ENCODE measurements at places on chromosomes 2 and 18.

DNA sequence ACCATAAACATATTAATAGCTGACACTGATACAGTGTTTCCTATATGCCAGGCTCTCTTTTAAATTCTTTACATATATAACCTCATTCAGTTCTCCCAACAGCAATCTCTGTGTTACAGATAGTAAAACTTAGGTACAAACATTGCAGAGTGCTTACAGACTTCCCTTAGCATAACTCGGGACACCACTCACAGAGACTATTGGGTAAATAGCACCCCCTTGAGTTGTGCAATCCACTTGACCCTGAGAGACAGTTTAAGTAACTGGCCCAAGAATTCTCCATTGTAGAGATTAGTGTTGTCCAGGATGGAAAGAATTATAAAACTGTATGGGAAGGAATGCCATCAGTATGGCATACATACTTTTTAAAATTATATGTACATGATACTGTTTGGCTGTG lies 110.1 kb downstream of the POLE4 start:
- no peak for DNase-seq

GRCh38 chr18:28412521-28412920 lies 235.6 kb upstream of the CDH2 start:
- no peak for DNase-seq

DNA sequence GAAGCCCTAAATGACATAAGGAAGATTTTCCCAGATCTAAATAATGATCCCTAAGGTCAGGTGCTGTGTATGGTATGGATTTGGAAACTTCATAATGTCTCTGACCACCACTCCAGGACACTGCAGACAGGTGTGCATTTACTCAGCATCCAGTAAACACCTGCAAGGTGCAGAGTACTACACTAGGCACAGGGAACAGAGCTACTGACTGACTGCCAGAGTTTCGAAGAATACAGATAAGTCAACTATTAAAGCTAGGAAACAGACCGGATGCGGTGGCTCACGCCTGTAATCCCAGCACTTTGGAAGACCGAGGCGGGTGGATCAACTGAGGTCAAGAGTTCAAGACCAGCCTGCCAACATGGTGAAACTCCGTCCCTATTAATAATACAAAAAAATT lies 65.0 kb downstream of the ATP8B1 start:
- DNase-seq = no peak

DNA sequence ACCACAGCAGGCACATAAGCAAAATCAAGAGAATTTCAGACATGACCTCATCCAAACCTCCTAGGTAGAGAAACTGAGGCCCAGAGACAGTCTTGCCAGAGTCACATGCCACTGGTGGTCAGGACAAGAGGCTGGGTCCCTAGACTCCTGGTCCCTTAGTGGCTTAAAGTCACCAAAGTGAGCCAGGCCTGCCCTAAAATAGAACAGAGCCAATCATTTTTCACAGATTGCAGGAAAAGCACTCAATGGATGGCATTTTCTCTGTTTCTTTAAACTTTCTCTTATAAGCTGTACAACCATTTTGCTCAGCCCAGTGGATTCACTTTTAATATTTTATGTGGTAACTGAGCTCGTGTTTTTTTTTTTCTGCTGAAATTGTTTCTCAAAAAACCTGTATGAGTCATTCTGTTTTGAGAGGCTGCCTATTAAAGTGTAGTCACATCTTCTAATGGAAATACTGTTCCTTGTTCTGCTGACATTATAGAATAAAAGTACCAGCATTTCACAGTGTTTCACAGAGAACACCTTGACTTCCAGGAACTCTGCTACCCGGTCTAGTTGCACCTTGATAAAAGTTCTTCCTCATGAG lies 29.6 kb downstream of the STEAP3 start:
- DNase-seq = no peak

- no peak for DNase-seq
Observed at GRCh38 chr18:78875016-78875777, 104.4 kb upstream of the SALL3 start.

DNA sequence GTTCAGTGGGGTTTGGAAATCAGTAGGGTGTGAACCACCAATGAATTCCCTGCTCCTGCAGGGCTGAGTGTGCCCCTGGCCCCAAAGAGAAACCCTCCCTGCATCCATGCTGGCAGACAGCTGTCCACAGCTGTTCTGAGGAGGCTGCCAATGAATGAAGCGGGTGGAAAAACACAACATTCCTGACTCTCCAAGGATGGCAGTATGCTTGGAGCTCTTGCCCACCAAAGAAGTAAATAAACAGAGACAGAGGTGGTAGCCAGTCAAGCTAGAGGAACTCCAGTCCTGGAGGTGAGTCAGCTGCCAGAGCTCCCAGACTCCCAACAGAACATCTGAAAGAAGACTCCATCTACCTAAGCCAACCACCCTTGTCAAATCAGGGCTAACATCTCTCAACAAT lies 6.2 kb downstream of the ZBTB7C start:
- no peak for DNase-seq

DNA sequence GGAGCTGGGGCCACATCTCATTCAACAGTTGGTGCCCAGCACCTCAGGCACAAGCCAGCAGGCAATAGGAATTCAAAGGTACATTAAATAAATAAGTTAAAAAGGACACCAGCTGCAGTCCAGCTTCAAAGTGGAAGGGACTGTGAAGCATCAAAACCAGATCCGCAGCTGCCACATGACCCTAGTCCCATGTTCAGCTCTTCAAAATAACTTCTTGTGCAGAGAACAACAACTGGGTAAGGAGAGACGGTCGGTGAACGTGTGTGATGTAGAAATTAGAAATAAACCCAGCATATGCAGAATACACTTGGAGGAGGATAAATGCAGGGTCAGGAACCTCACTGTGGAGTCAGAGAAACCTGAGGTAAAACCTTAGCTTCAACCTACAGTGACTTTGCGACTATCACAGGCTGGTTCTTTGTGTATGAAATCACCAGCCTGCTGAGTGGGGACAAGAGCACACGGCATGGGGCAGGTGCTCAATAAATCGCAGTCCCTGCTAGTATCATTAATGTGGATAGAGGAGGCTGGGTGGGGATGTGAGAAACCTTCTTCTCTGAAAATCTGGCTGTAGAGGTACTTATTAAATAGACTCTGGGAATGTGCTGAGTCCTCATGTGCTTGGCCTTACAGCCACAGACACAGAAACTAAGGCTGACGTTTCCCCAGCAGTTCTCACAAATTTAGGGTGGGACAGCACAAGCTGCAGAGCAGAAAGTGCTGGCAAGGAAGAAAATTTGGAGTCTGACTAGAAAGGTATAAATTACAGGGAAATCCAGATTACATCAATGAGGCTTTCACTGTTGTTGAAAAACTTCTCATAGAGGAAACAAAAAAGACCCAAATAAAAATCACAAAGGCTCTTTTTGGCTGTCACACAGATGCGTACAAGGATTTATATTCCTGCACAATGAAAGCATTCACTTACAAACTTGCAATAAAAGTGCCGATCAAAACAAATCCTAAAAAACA lies 20.7 kb downstream of the FBXO15 start:
- no peak for DNase-seq

DNA sequence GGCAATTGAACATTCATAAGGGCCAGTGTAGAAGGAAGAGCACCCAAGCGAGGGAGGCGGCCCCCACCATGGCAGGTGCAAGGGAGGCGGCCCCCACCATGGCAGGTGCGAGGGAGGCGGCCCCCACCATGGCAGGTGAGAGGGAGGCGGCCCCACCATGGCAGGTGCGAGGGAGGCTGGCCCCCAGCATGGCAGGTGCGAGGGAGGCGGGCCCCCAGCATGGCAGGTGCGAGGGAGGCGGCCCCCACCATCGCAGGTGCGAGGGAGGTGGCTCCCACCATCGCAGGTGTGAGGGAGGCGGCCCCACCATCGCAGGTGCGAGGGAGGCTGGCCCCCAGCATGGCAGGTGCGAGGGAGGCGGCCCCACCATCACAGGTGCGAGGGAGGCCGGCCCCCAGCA lies 24.7 kb upstream of the GPC1 start:
- no peak for DNase-seq

- DNase-seq = no peak
Observed at GRCh38 chr2:43029186-43029585, 197.2 kb downstream of the ZFP36L2 start.

DNA sequence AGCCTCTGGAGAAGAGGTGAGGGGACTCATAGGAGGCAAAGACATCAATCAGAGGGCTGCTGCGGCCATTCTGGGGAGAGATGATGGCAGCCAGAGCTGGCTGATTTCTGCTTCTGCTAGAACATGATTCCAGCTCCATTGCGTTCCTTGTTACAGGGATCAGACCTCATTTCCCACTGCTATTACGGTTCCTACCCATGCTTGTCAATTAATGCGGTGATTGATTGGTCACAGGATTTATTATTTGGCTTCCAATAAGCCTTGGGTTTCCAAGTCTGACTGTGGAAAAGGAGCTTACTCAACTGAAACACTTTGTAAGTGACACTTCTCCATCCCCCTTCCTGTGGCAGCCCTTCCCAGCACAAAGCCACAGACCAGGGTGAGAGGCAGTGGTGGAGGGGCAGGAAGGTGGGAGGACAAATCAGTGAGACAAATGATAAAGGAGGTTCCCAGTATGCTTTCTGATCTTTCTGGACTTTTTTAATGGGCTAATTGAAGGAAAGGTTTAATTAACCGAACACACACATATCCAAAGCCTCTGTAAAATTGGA lies 26.8 kb upstream of the CTLA4 start:
- DNase-seq = no peak

DNA sequence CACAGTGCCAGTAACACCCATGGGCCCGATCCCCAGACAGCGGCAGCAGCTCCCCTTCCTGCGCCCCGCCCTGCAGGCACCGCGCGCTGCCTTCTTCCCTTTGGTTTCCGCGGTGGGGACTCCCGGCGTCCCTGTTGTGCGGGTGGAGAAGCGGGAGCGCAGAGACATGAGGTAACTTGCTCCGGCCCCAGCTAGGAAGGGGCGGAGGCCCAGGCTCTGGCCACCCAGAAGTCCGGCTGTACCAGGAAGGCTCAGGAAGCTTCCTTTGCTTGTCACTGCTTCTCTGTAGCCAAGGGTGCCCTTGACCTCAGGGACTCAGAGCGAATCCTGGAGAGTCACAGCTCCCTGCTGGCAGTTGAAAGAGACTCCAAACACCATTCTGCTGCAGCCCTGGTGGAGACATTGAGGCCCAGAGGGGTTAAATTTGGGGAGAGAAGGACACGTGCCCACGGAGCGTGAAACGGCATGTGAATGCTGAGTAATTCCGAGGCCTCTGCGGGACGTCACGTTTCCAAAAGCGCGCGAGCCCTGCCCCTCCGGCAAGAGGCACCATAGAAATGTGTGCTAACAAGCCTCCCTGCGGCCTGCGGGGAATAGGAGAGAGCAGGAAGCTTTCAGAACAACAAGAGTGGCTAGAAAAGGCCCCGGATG lies 6.7 kb upstream of the ADCY3 start:
- no peak for DNase-seq

GRCh38 chr2:27077231-27077630 lies 1.2 kb upstream of the EMILIN1 start:
- DNase-seq = no peak

GRCh38 chr18:70826571-70826970 lies 537.7 kb downstream of the SOCS6 start:
- DNase-seq = no peak

GRCh38 chr18:10142496-10143160 lies 228.8 kb downstream of the VAPA start:
- DNase-seq = no peak

DNA sequence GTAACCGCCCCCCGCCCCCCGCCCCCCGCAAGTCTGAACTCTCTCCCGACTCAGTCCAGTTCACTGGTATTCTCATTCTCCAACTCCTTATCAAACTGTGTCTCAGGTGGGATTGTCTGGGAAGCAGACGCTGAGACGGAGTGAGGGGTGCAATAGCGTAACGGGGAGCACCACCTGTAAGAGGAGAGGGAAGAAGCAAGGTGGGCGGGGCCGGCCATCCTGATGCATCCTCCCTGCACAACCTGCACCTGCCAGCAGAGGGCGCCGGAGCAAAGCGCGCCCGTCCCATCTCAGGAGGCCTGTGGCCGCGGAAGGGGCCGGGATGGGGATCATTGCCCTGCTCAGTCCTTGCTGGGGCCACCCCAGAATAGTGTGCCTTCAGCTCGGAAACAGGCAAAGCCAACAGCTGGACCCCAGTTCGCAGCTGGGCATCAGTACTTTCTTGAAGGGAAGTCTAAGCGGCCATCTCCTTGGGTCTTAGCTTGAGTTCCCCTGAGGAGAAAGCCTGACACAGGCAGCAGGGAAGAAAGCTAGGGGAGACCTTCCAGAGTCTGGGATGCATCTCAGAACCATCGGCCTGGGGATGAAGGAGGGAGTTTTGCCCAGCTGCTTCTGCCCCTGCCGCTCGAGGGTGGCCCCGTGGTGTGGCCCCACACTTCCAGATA lies 208.0 kb downstream of the TFCP2L1 start:
- no peak for DNase-seq

- no peak for DNase-seq
Observed at GRCh38 chr2:69250981-69251380, 136.0 kb downstream of the GFPT1 start.

DNA sequence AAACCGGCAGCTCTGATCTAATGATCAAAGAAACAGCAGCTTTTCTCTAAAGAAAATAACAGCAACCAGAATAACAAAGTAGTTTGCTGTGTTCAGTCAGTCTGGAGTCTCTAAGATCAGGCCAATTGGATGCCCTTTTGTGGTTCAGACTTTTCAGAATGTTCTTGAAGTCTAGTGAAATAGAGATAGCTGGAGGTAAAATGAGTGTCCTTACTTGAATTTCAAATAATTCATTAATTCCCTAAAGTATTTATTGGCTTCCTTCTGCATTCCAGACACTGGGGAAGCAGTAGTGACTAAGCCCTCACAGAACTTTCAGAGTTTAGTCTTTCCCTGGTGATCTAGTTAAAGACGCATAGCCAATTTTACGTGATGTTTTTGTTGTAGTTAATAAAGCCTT lies 58.7 kb downstream of the C18orf54 start:
- no peak for DNase-seq

Data from NCI-H187 (cell line).